Stimulated activated CD8-positive, alpha-beta memory T cell treated with anti-CD3 and anti-CD28 coated beads, Interleukin-4, amount 100 ng/mL, for 1 hour (primary cell): ENCODE measurements at places on chromosomes 4 and X.

GRCh38 chr4:150123087-150123486 is 44.8 kb downstream of the DCLK2 start:
- no peak for DNase-seq

DNA sequence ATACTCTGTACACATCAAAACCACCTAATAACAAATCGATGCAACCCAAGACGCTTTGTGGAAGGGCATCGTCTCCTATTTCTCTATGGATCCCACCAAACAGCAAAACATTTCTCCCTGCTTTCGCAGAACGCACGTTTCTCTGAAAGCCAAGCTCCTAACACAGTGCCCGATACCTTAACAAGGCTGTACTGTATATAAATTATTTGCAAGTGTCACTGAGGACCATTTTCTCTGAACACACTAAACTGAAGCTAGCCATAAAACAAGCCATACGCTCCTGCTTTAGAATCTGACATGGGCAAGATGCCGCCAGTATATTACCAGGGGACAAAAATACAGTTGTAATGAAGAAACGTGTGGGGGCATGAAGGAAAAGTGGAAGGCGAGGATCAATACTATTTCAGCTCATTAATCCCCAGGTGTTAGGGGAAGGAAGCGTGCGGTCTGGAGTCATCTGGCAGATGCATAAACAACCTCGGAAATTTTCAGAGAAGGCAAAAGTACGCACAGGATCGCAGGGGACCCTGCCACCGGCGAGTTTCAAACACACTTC is 703 bp downstream of the KCNIP4 start:
- no peak for DNase-seq

DNA sequence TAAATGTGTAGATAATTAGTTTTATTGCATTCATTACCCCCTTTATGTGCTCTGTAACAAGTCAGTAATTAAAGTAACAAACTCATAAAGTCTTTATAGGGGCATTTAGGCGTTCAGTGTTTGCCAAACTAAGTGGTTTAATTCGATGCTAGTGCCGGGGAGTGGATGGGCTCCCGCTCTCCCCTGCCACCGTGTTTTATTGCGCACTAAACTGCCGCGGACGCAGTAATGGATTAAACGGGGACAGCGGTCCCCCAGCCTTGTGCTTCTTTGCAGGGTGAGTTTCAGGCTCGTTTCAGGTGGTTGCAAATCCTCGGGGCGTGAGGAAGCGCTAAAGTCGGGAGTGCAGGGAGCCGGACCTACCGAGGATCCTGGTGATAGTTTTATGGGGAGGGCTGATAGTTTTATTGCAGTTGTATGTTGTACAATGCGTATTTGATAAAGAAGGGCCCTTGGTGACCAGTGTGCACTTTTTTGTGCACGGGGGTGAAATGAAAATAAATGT is 1.6 kb upstream of the PHOX2B start:
- no peak for DNase-seq

- DNase-seq: no peak
These were observed 50.3 kb downstream of the CHRDL1 start for GRCh38 chrX:110745288-110745687.

DNA sequence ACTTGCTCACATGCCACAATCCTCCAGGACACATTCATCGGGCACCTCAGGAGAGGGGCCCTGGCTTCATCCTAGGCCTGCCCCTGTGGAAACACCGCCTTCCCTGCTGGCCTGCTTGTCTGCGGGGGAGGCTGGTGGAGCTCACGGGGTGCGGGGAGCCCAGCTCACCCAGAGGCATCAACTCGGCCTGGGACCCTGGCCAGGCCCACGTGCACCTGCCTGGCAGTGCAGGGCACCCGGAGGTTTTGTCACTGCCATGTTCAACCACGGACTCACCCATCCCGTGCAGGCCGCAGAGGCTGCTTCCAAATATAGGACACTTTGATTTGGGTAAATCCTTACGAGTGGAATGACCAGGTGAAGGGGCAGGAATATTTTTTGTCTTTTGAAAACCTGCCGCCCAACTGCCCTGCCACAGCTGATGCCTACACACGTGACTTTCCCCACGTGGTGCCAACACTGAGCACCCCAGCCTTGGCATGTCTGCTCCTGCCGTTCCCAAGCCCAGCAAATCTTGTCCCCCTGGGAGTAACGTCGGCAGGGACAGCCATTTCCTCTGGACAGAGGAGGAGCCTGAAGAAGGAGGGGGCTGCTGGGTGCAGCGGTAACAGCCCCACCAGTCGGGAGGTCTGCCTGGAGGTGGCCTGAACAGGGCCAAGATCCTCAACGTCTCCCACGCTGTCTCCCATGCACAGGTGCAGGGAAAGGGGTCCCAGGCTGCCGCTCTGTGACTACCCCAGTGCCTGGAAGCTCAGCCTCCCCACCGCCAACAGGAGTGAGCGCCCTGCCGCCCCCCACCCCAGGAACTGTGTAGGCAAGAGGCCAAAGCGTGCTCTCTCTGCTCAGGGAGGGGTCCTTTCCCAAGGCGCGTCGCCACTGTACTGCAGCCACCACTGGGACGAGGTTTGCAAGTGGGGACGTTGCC is 8.5 kb downstream of the MXD4 start:
- DNase-seq: no peak

DNA sequence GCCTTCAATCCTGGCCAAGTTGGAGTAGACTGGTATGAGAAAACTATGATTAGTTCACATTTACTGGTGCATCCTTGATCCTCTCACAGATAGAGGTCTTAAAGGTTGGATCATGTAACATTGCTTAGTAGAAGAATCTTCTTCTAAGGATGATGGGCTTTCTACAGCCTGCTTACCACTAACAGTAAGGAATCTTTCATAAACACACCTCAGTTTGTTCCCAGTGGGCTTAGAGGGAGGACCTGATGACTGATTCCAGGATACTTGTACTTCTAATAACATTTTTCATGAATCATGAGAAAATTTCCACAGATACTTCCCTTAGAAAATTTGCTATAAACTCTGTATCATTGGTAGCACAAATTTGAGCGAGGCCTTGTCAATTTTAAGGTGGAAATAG is 40.6 kb downstream of the CCNI start:
- DNase-seq: no peak

DNA sequence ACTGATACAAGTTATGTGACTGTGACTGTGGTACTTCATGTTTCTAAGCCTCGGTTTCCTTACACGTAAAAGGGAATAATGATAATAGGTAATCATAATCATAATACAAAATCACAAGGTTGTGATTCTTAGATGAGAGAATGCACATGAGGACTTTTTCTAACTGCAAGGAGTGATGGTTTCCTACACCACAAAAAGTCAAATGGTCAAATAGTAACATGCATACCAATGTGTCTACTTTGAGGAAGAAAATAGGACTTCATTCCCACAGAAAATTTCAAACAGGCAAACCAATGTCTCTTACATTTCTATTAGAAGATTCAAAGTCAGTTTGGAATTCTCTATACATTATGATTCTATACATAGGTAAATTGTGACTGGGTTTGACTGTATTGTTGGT is 368.7 kb upstream of the FTHL17 start:
- DNase-seq: no peak

DNA sequence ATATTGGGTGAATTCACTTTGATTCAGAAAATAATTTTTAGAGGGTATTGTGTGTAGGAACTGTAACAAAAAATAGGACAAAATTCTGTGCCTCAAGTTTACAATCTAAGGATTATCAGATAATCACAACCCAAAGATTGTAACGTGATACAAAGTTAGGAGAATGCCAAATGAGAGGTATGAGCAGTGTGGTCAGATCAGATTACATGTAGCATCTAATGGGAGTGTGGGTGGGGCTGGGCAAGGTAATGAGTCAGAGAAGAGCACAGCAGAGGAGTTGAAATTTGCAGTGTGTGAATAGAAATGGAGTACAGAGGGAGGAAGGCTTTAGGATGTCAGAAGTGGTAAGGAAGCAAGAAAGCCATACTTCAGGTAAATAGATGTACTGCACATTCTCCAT is 103.4 kb upstream of the TEX13A start:
- DNase-seq: no peak

- no peak for DNase-seq
These were observed 370.4 kb downstream of the INPP4B start for GRCh38 chr4:142475663-142476062.

DNA sequence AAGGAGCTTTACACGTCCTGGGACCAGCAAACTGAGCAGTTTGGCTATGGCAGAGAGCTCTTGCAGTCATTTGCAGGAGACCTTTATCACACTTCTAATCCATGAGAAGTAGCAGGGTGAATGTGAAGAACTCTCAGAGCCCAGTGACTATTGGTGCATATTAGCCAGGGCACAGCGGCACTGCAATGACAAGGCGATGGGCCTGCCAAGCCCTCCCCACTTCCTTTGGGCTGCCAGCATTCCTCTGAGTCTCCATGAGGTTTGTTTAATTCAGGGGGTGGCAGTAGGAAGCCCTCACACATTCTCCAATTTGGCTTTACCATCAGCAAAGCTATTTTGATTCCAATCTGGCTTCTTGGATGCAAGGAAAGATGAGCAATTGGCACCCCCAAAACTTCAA is 79.2 kb upstream of the TSPAN7 start:
- DNase-seq: no peak

DNA sequence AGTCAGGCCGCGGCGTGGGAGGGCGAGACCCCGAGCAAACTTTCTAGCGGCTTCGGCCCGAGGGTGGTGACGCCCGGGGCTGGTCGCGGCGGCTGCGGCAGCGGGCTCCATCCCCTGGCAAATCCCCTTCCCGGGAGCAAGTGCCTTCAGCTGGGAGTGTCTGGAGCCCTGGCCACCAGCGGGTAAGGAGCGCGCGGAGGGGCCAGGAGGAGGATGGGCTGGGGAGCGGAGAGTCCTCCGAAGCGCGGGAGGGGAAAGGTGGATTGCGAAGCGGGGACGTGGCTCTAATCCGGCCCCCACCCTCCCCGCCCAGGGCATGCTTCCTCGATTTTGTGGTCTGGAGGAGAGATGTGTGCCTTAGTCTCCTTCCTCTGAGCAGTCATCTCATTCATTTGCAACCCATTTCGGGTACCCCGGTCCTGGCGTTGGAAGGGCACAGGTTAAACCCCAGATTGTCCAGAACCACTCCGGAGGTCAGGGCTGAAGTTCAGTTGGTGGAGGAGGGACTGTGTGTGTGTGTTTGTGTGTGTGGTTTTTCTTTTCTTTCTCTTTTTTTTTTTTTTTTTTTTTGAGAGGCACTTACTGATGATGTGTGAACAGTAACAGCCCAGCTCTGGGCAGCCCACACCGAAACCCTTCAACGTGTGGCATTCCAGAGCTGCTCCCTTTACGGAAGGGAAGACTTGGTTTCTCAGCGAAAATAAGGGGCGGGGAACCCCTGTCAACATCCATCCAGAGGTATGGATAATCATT is 516 bp downstream of the SGMS2 start:
- DNase-seq: no peak

GRCh38 chr4:41587286-41587685 is 49.3 kb downstream of the LIMCH1 start:
- no peak for DNase-seq

GRCh38 chrX:51743179-51743957 is at the start of gene GSPT2:
TSS of gene GSPT2 (plus strand) at chrX:51743442. CDS start at chrX:51743627, 185 bp downstream.
- DNase-seq: no peak

- no peak for DNase-seq
These were observed 24.5 kb downstream of the TMSB4X start for GRCh38 chrX:12999422-12999821.

DNA sequence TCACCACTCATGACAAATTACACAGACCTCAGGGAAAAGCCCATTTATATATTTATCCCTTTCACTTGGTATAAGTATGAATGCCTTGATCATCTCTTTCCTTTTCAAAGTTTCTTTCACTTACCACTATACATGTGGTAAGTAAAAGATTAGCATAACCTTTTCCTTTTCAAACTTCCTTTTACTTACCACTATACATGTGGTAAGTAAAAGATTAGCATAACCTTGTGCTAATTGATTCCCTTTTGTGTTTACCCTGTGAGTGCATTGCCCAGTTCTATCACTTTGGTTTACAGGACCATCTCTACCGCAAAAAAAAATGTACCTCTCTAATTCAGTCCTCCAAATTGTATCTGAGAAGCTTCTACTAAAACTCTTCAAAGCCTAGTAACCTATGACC is 32.7 kb upstream of the TCEANC start:
- no peak for DNase-seq

GRCh38 chr4:90181644-90182043 is 54.5 kb downstream of the CCSER1 start:
- DNase-seq: no peak

DNA sequence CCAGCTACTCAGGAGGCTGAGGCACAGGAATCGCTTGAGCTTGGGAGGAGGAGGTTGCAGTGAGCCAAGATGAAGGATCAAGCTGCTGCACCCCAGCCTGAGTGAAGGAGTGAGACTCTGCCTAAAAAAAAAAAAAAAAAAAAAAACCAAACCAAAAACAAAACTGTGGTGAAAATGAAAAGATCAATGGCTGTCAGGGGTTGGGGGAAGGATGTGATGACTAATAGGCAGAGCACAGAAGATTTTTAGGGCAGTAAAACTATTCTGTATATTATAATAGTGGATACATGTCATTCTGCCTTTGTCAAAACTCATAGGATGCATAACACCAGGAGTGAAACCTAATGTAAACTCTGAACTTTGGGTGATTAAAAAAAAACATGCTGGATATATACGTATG is 69.9 kb upstream of the ELOVL6 start:
- DNase-seq: no peak

DNA sequence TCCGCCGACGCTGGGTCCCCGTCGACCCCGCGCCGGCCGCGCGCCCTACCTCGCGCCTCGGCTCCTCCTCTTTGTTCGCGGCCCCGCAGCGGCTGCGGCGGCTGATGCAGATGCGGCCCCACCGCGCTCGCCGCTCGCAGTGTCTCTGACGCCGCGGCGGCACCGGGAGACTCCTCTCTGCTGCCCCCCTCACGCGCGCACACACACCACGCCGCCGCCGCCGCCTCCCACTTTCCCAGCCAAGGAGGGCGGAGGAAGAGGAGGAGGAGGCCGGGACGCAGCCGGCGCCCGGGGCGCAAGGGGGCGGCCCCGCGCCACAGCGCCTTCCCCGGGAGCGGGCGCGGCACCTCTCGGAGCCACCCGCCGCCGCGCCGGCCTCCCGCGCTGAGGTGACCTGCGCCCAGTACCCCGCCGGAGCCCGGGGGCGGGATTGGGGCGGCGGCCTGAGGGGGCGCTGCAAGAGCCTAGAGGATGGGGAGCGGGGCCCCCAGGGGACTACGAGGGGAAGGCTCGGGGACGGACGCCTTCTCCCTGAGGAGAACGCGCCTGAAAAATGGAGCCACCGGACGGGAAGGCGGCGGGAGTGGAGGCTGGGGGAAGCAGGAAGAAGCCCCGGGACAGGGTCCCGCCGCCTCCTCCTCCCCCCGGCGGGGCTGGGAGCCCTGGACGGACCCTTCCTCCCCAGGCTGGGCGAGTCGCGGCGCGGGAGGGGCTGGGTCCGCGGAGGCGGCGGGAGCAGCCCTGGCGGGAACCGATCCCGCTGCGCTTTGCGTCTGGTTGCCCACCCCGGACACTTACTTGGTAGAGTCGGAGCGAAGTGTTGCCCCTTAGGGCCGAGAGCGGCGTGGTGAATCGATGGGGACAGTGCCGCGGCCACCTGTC is at the start of gene SH3RF1:
Gene SH3RF1 (minus strand): TSS at position 147 of the 882 bp plus-strand sequence. CDS start 1,744 bp downstream, outside the sequence.
- DNase-seq: no peak

DNA sequence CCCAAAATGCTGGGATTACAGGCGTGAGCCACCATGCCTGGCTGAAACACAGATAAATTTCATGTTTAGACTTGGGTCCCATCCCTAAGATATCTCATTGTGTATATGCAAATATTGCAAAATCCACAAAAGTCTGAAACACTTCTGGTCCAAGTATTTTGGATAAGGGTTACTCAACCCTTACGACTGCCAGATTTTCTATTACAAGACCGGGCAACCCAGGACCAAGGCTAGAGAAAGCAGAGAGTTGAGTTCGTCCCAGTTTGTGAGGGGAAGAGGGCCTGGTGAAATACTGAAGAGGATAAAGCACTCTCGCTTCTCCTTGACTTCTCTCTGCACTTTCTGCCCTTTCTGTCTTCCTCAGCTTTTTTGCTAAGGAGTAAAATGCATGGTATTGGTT is 34.5 kb downstream of the ZFX start:
- DNase-seq: no peak
